CD4-positive, alpha-beta T cell treated with Interleukin-21 for 1 hour (primary cell): ENCODE measurements at places on chromosomes 1 and 21.

- no peak for DNase-seq
Measured at GRCh38 chr1:218591966-218592365, 246.8 kb downstream of the TGFB2 start.

GRCh38 chr1:240577095-240577494 lies 34.9 kb downstream of the GREM2 start:
- DNase-seq, result no peak

- DNase-seq, result peak; percentile 34
Measured at GRCh38 chr1:52139817-52140540, 1.9 kb upstream of the ZFYVE9 start.

GRCh38 chr1:244383278-244383884 lies 68.3 kb downstream of the ADSS2 start:
- no peak for DNase-seq

GRCh38 chr1:5010656-5011055 lies 356.2 kb downstream of the AJAP1 start:
- no peak for DNase-seq

DNA sequence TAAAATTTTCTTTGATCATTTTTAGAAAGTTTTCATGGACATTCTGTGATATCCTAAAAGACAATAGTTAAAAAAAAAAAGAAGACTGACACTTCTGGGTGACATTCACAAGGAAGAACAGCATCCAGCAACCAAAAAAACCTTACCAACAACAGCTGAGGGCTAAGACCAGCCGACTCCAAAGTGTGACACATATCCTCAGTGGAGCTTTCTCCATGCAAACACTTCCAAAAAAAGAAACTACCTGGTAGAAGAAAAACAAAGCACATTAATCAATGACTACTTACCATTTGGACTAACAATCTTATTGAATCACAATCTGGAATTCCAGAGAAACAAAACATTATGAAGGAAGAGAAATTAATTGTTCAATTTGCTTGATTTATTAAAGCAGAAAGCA lies 88.2 kb downstream of the IARS2 start:
- no peak for DNase-seq

GRCh38 chr1:37602750-37603694 lies 7.3 kb upstream of the GNL2 start:
- DNase-seq, result peak; percentile 65

GRCh38 chr1:50637460-50637859 lies 214.2 kb upstream of the DMRTA2 start:
- no peak for DNase-seq

DNA sequence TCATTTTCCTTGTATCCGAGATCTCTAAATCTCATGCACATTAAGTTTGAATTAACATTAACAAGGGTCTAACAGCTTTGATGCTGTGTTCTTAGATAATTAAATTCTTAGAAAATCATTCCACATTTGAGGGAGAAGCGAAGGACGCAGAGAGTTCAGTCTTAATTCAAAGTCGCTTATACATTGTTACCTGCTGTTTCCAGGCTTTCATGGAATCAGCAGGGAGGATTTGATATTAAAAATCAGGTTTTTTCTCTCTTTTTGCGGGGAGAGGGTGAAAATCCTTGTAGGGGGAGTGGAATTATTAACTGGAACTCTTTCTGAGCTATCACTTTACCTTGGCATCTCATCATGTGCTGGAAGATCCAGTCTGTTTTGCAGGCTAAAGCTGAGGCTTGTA lies 27.7 kb upstream of the DAB1 start:
- no peak for DNase-seq

- DNase-seq, result no peak
Measured at GRCh38 chr1:162151900-162152829, 82.7 kb downstream of the NOS1AP start.

DNA sequence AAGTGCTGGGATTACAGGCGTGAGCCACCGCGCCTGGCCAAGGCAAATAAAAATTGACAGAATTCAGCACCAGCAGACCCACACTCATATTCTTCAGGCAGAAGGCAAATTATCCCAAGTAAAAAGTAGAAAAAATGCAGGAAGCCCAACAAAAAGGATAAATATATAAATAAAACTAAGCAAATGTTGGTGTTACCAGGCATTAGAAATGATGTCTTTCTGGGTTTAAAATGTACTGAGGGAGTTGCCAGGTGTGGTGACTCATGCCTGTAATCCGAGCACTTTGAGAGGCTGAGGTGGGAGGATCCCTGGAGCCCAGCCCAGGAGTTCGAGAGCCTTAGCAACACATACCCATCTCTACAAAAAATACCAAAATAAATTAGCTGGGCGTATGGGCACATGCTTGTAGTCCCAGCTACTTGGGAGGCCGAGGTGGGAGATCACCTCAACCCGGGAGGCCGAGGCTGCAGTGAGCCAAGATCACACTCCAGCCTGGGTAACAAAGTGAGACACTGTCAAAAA lies 6.3 kb downstream of the INTS11 start:
- no peak for DNase-seq

- DNase-seq, result no peak
Measured at GRCh38 chr1:47938520-47938919, 58.7 kb downstream of the TRABD2B start.

GRCh38 chr1:25072461-25072860 lies 142.4 kb upstream of the RUNX3 start:
- no peak for DNase-seq

- DNase-seq, result no peak
Measured at GRCh38 chr1:58768191-58768731, 15.6 kb downstream of the JUN start.

DNA sequence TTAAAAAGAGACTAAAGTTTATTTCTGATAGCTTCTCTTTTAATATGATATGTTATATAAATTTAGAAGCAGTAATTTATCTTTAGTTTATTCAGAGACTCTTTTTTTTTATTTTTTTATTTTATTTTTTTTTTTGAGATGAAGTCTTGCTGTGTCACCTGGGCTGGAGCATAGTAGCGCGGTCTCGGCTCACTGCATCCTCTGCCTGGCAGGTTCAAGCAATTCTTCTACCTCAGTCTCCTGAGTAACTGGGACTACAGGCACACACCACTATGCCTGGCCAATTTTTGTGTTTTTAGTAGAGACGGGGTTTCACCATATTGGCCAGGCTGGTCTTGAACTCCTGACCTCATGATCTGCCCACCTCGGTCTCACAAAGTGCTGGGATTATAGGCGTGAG lies 89.6 kb downstream of the DISP1 start:
- no peak for DNase-seq

DNA sequence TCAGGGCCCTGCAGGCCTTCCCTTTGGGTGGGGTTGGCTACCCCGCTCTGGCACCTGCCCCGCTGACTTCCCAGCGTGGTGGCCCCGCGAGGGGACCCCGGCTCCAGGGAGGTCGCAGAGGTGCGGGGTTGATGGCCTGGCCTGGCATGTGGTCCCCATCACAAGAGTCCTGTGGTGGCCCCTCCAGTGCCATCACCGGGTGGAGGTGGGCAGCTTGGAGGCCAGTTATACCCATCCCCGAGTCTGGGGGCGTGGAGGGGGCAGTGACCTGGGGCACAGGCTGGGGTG lies 26.8 kb downstream of the PRMT2 start:
- no peak for DNase-seq

GRCh38 chr1:171717062-171717718 lies 24.7 kb downstream of the VAMP4 start:
- no peak for DNase-seq

GRCh38 chr1:57492586-57493226 lies 68.8 kb upstream of the DAB1 start:
- no peak for DNase-seq

DNA sequence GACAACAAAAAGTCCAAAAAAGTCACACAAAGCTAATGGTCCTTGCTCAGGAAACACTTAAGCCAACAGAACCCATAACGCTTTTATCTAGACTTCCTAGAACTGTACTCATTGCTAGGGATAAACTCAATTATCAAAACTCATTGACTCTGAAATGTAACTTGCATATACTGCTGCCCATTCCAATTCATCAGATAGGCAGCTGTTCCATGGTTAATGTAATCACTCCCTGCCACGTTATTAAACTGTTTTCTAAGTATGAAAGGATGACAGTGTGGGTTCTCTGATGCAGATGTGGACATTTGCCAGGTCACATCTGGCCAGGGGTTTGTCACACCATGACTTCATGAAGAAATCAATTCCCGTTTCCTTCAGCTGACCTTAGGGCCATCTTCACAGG lies 30.3 kb upstream of the DNAJC11 start:
- no peak for DNase-seq

- no peak for DNase-seq
Measured at GRCh38 chr1:16249596-16250241, 12.7 kb upstream of the CPLANE2 start.

DNA sequence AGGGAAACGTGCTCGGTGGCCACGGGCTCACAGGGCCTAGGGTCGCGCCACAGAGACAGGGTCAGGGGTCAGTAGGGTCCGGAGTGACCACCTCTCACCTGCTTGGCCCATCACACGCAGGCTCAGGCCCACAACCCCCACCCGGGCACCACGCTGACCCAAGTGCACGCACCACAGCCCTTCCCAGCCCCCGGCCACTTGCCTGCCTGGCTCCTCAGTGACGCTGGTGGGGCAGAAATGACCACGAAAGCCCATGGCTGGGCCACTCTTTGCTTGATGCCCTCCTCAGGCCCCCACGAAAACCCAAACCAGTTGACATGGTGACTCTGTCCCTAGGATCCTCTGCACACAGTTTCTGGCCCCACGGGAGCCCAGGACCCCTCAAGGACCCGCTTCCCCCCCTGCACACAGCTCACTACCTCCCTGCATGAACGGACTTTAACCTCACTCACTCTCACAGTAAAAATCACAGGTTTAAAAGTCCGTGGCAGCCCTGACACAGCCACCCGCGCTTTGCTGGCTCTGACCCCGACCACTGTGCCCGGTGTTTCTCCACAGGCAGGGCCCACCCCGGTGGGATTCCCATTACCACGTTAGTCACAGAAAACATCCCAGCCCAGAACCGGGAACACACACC lies 20.7 kb downstream of the NADK start:
- DNase-seq, result no peak

- peak; percentile 61 for DNase-seq
Measured at GRCh38 chr1:179121159-179121938, 39.5 kb downstream of the TOR3A start.

- no peak for DNase-seq
Measured at GRCh38 chr1:215895276-215895675, 328.2 kb downstream of the KCTD3 start.

- peak; percentile 51 for DNase-seq
Measured at GRCh38 chr1:53878492-53879105, 11.0 kb downstream of the YIPF1 start.

GRCh38 chr1:212219679-212220463 lies 65.3 kb upstream of the PPP2R5A start:
- no peak for DNase-seq

DNA sequence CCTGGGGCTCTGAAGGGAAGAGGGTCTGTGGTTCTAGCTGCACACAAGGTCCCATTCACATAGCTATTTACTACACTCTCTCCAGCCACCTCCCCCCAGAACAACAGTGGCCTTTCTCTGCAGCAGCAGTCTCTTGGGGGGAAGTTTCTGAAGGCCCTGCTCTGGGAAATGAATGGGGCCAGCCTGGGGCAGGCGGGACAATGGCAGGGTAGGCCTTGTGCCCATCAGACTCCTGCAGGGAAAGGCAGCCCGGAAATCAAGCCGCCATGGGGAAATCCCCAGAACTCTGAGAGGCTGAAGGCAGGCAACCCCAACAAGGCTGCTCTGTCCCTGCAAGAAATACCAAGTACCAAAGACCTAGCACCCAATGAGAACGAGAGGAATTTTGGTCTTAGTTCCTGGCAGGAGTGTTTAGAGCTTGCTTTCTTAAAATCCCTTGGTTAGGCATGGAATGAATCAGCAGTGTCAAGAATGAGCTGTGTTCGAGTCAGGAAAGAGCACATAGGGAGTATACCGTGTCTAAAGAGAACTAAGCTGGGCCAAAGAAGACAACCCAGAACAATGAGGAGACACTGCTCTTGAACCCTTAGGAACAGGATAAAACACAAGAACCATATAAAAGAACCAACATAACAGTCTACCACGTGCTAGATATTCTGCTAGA lies 11.3 kb downstream of the ARHGEF11 start:
- no peak for DNase-seq

GRCh38 chr1:196178083-196178635 lies 430.1 kb downstream of the KCNT2 start:
- DNase-seq, result no peak

GRCh38 chr1:226400519-226401354 lies 7.2 kb downstream of the PARP1 start:
- no peak for DNase-seq

DNA sequence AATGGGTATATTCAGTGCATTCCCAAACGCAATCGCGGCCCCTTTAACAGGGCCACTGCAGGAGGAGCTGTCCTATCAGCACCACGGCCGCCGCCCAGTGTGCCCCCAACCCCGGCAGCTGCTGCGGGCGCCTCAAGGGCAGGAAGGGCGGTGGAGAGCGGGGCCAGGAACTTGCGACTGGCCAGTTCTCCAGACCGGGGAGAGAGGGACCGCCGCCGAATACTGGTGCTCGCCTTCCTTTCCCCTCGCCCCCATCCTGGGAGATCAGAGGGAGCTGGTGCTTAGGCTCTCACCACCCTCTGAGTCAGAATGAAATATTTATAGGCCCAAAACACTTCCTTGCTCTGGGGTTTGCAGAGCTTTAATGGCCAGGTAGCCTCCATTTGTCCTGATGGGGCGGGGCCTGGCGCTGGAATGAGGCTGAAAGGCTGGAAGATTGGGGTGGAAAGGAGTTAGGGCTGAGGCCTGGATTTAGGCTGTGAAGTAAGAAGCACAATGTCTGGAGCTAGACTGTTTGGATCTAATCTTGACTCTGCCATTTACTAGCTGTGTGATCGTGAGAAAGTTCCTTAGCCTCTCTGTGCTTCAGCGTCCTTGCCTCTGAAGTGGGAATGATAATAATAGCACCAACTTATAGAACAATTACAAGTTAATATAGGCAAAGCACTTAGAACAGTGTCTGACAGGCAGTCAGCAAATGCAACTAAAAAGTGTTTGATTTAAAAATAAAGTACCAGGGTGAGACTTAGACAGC lies 75.5 kb downstream of the NAV1 start:
- DNase-seq, result no peak

GRCh38 chr21:18449605-18450550 lies 46.3 kb upstream of the TMPRSS15 start:
- no peak for DNase-seq

DNA sequence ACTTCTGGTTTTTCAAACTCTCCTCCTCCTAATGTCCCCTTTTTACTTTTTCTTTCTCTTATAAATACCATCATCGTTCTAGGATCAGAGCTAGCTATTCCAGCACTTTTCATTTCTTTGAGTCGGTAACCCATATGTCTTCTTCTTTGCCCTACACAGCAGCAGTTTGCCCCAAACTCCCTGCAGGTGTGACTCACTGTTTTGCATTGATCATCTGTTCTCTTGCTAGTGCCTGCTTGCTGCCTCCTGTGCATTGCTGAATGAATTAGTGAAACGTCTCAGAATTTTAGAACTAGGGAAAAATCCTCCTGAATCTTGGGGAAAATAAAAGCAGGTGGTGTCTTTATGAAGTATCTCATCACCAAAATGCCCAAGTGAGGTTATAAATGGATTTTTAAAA lies 21.7 kb downstream of the KCNK2 start:
- no peak for DNase-seq
